ENCODE measurements at places on chromosomes 5 and 9.

- DNase-seq = no peak
Measured at GRCh38 chr9:136248951-136249876, 3.6 kb upstream of the QSOX2 start.

DNA sequence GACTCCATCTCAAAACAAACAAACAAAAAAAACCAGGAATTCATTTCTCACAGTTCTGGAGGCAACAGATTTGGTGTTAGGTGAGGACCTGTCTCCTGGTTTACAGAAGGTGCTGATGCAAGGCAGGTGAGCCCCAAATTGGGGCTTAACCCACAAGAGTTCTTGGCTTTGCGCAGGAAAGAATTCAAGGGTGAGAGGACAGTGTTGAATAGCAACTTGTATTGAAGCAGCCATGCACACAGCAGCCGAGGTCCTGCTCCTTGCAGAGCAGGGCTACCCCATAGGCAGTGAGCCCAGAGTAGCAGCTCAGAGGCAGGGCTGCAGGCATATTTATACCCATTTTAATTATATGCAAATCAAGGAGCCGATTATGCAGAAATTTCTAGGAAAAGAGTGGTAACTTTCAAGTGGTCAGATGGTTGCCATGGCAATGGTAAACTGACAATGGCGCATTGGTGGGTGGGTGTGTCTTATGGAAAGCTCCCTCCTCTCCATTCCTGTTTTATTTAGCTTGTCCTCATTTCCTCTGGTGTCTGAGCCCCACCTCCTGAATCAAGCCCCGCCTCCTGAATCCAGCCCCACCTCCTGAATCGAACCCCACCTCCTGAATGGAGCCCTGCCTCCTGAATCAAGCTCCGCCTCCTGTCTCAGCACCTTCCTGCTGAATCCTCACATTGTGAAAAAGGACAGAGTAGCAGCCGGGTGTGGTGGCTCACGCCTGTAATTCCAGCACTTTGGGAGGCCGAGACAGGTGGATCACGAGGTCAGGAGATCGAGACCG lies 34.5 kb upstream of the COL5A1 start:
- no peak for DNase-seq

GRCh38 chr5:88393716-88394535 lies 125.3 kb upstream of the TMEM161B start:
- DNase-seq = no peak

- no peak for DNase-seq
Measured at GRCh38 chr5:151825445-151825844, 53.7 kb downstream of the G3BP1 start.

DNA sequence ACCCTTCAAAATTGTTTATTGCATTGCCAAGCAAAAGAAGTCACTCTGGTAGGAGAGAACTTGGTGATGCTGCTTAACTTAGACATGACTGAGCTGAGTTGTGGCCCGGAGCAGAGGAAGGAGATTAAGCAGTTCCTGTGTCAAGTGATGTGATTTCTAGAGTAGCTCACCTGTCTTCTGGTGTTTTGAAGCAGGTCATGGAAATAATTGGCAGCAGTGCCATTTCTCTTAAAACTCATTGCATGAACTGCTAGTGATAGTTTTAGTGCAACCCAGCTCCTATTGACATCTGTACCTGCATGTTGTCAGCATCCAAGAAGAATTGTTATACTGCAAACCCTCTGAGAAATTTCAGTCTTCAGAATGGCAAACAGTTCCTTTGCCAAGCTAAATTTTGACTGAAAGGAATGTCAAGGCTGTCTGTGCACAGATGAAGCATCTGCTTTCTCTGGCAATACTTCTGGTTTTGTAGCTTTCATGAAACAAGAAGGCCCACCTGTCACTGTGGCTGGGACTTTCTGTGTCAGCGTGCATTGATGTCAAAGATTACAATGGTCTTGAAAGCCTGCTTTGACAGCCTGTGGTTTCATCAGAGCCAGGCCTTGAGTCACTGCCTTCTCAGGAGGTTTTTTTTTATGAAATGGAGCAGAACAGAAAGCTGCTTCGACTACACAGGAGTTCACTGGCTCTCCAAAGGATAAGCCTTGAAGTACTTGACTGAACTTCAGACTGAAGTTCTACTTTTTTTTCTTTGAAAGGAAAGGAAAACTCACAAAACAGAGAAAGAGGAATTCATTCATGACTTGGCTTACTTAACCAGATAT lies 90.6 kb downstream of the RALGPS1 start:
- peak; percentile 42 for DNase-seq

DNA sequence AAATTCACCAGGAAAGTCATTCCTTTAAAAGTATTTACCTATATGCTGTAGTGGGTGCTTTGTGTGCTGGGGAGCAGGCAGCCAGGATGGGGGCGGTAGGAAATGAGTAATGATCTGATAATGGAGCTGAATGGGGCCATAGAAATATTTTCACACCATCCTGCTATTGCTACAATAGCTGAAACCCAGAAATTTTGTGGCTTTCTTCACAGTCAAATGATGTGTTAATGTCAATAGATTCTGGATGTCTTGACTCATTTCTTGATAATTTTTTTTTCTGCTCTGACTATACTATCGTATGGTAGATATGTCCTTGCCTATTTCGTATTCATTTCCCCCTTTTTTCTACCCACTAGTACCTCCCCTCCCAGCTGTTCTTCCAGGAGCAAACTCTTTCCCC lies 59.5 kb downstream of the RORB start:
- no peak for DNase-seq

Data from GM12891 (cell line).